ENCODE measurements at places on chromosomes 12 and 14. TPM values are rescaled to one million over a fixed set of nuclear protein-coding genes. Genes with fewer than 3 reads are reported as not detected.

GRCh38 chr14:60349663-60350365 is 100.8 kb downstream of the PPM1A start:
- H3K27ac ChIP-seq = no peak overlapping the region
- H3K4me3 ChIP-seq = no peak overlapping the region
- DNase-seq = peak; percentile 15
- H3K36me3 ChIP-seq = no peaks in the 10 kb centered on the region

GRCh38 chr14:80545935-80546854 is 334.9 kb upstream of the DIO2 start:
- no peaks in the 10 kb centered on the region for H3K4me1 ChIP-seq
- H3K27me3 ChIP-seq = no peaks in the 10 kb centered on the region
- no peak for DNase-seq
- H3K27ac ChIP-seq = no peak overlapping the region
- H3K4me3 ChIP-seq = no peak overlapping the region

GRCh38 chr14:49287004-49287403 is 299.2 kb downstream of the RPS29 start:
- DNase-seq = no peak
- no peaks in the 10 kb centered on the region for H3K27me3 ChIP-seq
- no peaks in the 10 kb centered on the region for H3K36me3 ChIP-seq
- no peaks in the 10 kb centered on the region for H3K4me1 ChIP-seq
- no peak overlapping the region for H3K27ac ChIP-seq
- H3K4me3 ChIP-seq = no peak overlapping the region

DNA sequence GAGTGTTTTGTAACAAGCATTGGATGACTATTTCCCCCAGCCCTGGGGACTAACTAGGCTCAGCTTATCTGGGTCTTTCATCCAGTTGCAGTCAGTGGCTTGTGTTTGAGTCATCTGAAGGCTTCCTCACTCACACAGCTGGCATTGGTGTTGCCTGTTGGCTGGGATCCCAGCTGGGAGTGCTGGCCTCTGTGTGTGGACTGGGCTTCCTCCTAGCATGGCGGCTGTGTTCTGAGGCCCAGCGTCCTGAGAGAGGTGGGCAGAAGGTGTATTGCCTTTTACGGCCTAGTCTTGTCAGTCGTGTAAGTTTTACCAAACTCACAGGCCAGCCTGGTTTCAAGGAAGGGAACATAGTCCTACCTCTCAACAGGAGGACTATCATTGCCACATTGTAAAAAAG is 28.3 kb upstream of the PPP2R5C start:
- no peaks in the 10 kb centered on the region for H3K27me3 ChIP-seq
- no peaks in the 10 kb centered on the region for H3K36me3 ChIP-seq
- no peak overlapping the region for H3K27ac ChIP-seq

DNA sequence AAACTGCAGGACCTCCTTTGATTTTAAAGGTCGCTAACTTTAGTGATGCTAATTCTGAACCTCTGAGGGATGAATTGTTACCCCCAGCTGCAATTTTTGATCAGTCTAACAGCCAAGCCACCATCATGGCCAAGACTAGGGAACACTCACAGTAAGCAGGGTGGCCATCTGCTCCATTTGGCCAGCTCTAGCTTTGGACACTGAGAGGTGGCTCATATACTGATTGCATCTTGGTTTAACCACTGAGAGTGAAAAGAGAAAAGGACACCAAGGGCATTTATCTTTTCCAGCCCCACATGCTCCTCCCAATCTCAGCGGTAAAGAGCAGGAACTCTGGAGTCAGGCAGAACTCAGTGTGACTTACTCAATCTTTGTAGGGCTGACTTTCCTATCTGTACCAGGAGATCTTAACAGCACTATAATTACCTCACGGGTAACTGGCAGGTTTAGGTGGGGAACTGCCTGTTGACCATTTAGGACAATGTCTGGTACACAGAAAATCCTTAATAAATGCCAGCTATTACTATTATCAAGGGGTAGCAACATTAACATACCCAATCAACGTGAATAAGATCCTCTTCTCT is 6.2 kb downstream of the LPCAT3 start:
- no peak overlapping the region for H3K27ac ChIP-seq
- DNase-seq = no peak
- no peak overlapping the region for H3K4me3 ChIP-seq
- peaks cover 18% of the 10 kb centered on the region for H3K4me1 ChIP-seq
- peaks cover 7% of the 10 kb centered on the region for H3K36me3 ChIP-seq

DNA sequence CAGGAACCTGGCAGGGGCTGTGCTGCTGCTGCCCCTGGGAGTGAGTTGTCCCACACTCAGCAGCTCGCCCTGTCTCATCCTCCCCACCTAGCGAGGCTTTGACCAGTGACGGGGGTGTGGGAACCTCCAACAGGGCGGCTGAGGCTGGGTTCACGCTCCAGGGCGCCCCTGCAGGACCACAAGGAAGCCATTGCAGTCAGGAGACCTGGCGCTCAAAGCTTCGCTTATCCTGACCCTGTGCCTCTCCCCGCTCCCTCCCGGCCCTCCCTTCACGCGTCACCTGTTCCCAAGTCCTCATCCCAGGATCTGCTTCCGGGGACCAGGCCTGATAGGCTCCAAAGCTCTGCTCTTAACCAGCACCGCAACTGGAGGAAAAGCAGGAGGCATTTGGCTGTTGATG is 272.0 kb upstream of the SFSWAP start:
- H3K4me1 ChIP-seq = no peaks in the 10 kb centered on the region
- H3K4me3 ChIP-seq = no peak overlapping the region
- H3K36me3 ChIP-seq = no peaks in the 10 kb centered on the region
- no peaks in the 10 kb centered on the region for H3K27me3 ChIP-seq
- no peak overlapping the region for H3K27ac ChIP-seq

GRCh38 chr12:4951083-4951482 is 41.4 kb downstream of the KCNA1 start:
- H3K4me3 ChIP-seq = no peak overlapping the region
- no peak for DNase-seq
- no peak overlapping the region for H3K27ac ChIP-seq
- no peaks in the 10 kb centered on the region for H3K27me3 ChIP-seq
- H3K4me1 ChIP-seq = no peaks in the 10 kb centered on the region

DNA sequence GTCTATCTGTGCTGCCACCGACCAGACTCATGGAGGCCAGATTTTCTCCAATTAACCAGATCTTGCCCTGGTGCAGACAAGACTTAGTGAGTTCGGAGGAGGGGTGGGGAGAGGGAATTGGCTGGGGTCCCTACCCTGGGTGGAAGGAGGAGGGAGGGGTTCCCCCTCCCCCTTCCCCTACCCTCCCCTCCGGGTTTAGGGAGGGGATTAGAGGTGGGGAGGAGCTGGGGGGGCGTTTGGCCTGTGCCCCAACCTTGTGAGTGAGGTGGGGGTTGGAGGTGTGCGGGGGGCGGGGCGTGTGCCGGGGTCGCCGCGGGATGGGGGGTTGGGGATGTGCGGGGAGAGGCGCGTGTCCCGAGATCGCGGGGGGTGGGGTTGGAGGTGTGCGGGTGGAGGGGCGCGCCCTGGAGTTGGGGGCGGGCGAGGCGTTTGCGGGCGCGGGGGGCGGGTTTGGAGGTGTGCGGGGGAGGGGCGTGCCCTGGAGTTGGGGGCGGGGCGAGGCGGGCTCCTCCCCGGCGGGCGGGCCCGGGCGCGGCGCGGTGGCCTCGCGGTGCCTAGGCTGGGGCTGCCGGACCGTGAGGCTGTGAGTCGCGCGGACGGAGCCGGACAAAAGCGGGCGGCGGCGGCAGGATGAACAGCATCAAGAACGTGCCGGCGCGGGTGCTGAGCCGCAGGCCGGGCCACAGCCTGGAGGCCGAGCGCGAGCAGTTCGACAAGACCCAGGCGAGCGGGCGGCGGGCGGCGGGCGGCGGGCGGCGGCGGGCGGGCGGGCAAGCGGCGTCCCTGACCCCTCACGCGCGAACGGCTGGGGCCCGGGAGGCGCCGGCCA is at the start of gene HIP1R:
Gene HIP1R (plus strand): TSS at position 537 of the 829 bp plus-strand sequence. CDS start 94 bp downstream, at position 631.
- peak within 1 kb of the TSS; percentile 79 for H3K4me3 ChIP-seq
- peak; percentile 71 for DNase-seq
- H3K4me1 ChIP-seq = peaks cover 30% of the 10 kb centered on the region
- H3K27me3 ChIP-seq = no peaks in the 10 kb centered on the region
- no peaks in the 10 kb centered on the region for H3K36me3 ChIP-seq

DNA sequence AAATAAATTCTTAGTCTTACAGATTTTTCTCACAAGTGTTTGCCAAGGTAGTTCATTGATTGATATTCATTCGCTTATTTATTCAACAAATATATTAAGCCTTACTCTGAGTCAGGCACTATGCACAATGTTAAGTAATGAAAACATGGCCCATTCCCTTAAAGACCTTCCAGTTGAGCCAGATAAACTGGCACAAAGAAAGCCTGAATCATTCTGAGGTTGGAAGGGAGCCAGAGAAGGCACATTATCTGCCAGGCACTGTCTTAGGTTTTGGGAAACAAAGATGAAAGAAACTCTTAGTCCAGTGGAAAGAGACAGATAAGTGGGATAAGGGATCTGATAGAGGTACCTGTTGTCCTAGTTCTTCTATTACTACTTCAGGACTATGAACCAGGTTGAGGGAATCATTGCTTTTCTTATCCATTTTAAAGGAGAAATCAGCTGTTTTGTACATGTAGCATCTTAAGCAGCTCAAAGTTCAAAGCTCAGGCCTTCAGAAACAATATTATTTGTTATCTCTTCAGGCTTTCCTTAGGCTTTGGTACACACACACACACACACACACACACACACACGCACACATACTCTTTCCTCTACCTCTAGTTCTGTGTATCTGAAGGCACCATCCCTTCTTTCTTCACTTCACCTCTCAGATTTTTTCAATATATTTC is 27.0 kb downstream of the PDE6H start:
- no peak for DNase-seq
- H3K27ac ChIP-seq = no peak overlapping the region
- H3K27me3 ChIP-seq = peaks cover 9% of the 10 kb centered on the region
- H3K36me3 ChIP-seq = no peaks in the 10 kb centered on the region
- peaks cover 9% of the 10 kb centered on the region for H3K4me1 ChIP-seq

The ASPG gene
- not detected for polyA plus RNA-seq

- DNase-seq = no peak
- H3K27ac ChIP-seq = no peak overlapping the region
- H3K27me3 ChIP-seq = no peaks in the 10 kb centered on the region
- H3K4me3 ChIP-seq = no peak overlapping the region
- H3K36me3 ChIP-seq = no peaks in the 10 kb centered on the region
Measured at GRCh38 chr12:95641299-95641952, 90.2 kb upstream of the USP44 start.

GRCh38 chr12:75876832-75877762 is 154.5 kb downstream of the PHLDA1 start:
- no peaks in the 10 kb centered on the region for H3K36me3 ChIP-seq
- H3K4me1 ChIP-seq = no peaks in the 10 kb centered on the region
- no peak overlapping the region for H3K4me3 ChIP-seq
- no peak overlapping the region for H3K27ac ChIP-seq
- no peaks in the 10 kb centered on the region for H3K27me3 ChIP-seq
- DNase-seq = no peak

- no peaks in the 10 kb centered on the region for H3K4me1 ChIP-seq
- H3K4me3 ChIP-seq = no peak overlapping the region
- no peak for DNase-seq
Measured at GRCh38 chr12:31272607-31273225, 53.2 kb downstream of the SINHCAF start.
